Urinary bladder (tissue), 4 donors: ENCODE measurements at places on chromosomes 7 and 10. TPM values are rescaled to one million over a fixed set of nuclear protein-coding genes. Genes with fewer than 3 reads are reported as not detected.

- no peak for DNase-seq
Measured at GRCh38 chr7:34761627-34762026, 103.6 kb downstream of the NPSR1 start.

The KLF6 gene
- polyA plus RNA-seq = 137 TPM

The STEAP1 gene
- polyA plus RNA-seq = 8.1 TPM

DNA sequence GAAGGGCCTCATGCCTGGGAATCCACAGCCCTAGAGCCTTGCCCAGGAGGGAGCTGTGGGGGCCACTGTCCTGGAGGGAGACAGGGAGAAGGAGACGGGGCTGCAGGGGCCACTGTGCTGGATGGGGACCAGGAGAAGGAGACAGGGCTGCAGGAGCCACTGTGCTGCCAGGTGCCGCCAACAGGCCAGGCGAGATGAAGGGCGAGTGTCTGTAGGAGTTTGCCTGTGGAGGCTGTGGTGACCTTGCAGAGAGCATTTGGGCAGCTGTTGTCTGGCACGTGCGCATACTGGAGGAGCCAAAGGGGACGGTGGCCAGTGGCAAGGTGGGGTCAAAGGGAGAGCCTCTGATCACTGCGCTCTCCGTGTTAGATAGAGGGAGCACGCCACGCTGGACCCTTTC is 79.2 kb downstream of the NKX6-2 start:
- no peak for DNase-seq

The WNT8B gene
- 0.08 TPM for polyA plus RNA-seq

- DNase-seq = no peak
Measured at GRCh38 chr7:25994433-25994994, 157.5 kb upstream of the NFE2L3 start.

The NPFFR1 gene
- 0.01 TPM for polyA plus RNA-seq

GRCh38 chr7:117666031-117666430 is 186.2 kb downstream of the CFTR start:
- no peak for DNase-seq
